ENCODE measurements at places on chromosomes 6 and 20.
A peak's percentile ranks its signal among the peaks of the same experiment; 100 is the strongest.

- DNase-seq: no peak
Observed at GRCh38 chr20:58577871-58578598, 62.8 kb upstream of the APCDD1L start.

- no peak for DNase-seq
Observed at GRCh38 chr6:63529498-63529897, 42.8 kb upstream of the LOC128125822 start.

DNA sequence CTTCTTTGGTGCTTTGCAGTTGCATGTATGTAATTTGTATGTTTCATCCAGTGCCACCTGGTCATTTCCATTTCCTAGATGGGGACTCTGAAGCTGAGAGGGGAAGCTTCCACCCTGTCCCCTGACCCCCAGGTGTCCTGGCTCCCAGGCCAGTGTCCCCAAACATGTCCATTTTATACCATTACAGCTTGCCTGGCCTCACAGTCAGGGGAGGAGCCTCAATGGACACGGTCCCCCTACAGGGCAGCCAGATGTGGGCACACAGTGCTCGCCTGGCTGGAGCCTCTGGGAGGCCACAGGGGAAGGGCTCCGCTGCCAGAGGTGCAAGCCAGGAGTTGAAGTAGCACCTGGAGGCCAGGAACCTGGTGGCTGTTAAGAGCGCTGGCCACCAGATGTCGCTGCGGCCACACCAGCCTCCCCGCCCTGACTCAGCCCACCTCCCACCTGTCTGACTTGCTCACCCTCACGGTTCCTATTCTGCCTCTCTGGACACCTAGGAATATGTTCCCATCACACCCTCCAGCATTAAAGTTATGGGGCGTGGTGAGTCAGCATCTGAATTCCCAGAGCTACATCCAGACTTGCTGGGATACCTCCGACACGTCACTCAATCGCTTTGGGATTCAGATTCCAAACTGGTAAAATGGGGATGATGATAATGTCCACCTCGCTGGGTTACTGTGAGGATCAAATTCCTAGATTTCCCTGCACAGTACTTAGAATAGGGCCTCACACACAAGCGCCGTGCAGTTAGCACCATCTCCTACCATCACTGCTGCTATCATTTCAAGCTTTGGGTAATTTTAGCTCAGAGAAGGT is 107.4 kb downstream of the SULF2 start:
- DNase-seq: no peak

GRCh38 chr6:37399795-37400490 is 33.1 kb upstream of the CMTR1 start:
- no peak for DNase-seq

GRCh38 chr20:31698803-31699718 is 23.6 kb downstream of the BCL2L1 start:
- DNase-seq: peak; percentile 53

GRCh38 chr6:79375635-79376337 is 141.3 kb upstream of the HMGN3 start:
- DNase-seq: no peak

DNA sequence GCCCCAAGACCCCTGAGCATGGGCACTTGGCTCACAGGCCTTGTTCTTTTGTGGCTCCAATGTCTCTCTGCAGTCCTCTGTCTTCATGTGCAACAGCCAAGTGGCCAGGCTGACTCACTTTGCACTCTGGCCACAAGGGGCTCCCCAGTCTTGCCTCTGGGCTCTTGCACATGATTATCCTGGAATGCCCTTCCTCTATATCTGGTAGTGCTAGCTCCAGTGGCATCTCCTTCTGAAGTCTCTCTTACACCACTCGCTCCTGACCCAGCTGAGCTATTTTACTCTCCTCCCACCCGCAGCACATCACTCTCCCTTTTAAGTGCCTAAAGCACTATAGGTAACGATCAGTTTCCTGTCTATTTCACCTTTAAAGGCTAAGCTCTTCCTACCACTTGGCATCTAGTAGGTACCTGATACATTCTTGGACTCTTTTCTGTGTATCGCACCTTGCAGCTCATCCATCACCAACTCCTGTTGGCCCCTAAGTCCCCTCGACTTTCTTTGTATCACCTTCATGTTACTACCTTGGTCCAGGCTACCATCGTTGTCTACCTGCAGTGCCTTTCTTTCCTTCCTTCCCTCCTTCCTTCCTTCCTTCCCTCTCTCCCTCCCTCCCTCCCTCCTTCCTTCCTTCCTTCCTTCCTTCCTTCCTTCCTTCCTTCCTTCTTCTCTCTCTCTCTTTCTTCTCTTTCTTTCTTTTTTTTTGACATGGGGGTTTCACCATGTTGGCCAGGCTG is 211.9 kb upstream of the RNF24 start:
- no peak for DNase-seq

DNA sequence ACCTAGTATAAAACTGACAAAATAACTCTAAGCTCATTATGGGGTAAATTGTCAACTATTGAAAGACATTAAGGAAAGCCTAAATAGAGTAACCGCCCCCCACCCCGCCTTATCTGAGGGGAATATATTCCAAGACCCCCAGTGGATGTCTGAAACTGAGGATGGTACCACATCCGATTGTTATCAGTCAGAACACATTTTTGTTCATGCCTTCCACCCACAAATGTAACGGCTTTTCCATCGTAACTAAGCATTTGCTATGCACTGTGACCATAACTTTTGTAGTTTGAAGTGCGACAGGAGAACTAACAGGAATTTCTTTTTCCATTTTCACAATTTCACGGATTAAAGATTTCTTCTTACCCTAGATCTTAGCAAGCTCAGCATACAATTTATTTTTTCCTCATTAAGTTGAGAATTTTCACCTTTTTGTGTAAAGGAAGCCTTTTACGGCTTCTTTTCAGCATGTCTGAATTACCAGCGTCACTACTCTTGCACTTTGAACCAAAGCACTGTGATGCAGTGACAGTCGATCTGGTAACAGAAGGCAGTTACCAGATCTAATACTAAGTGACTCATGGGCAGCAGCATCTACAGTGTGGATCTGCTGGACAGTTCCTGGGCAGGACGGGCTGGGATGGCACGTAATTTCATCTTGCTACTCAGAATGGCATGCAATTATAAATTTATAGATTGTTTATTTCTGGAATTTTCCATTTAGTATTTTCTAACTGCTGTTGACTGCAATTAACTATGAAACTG is 11.8 kb downstream of the CFAP61 start:
- no peak for DNase-seq

- no peak for DNase-seq
Observed at GRCh38 chr20:36820073-36820472, 46.5 kb upstream of the DSN1 start.

- no peak for DNase-seq
Observed at GRCh38 chr20:10075606-10076005, 40.8 kb downstream of the ANKEF1 start.

- no peak for DNase-seq
Observed at GRCh38 chr6:113809826-113810225, 47.3 kb upstream of the MARCKS start.

- DNase-seq: no peak
Observed at GRCh38 chr6:39018103-39018502, 30.5 kb upstream of the GLP1R start.

DNA sequence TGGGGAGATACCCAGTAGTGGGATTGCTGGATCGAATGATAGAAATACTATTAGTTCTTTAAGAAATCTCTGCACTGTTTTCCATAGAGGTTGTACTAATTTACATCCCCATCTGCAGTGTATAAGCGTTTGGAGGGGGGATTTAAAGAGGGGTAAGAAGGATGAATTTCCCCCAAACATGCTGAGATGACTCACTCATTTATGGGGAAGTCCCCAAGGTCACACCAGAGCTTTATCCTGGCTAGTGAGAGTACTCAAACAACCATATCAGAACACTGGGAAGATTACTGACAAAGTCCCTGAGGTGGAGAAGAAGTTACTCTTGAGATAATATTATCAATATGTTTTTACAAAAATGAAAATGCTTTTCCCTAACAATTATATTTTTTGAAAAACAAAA is 44.0 kb downstream of the ROS1 start:
- DNase-seq: no peak

GRCh38 chr20:44017905-44018258 is 103.2 kb downstream of the TOX2 start:
- no peak for DNase-seq

DNA sequence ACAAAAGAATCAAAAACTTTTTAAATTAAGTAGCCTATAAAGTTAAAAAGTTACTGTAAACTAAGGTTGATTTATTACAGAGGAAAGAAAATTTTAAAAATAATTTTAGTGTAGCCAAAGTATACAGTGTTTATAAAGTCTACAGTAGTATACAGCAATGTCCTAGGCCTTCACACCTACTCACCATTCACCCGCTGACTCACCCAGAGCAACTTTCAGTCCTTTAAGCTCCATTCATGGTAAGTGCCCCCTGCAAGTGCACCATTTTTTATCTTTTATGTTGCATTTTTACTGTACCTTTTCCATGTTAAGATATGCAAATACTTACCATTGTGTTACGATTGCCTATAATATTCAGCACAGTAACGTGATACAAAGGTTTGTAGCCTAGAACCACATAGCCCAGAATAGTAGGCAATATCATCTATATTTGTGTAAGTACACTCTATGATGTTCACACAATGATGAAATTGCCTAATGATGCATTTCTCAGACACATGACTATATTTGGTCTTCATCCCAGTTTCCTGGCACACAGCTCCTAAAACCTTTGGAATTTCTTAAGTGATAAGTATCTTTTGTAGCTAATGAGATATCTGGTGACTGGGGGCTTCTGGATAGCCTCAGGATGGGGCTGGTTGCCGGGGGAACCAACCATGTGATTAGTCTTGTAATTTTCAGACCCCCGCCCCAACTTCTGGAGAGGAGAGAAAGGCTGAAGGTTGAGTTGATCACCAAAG is 111.0 kb downstream of the MRPL14 start:
- DNase-seq: no peak

- DNase-seq: no peak
Observed at GRCh38 chr6:18785810-18786490, 398.8 kb downstream of the RNF144B start.

GRCh38 chr20:60036746-60037499 is 78.7 kb downstream of the CDH26 start:
- no peak for DNase-seq

DNA sequence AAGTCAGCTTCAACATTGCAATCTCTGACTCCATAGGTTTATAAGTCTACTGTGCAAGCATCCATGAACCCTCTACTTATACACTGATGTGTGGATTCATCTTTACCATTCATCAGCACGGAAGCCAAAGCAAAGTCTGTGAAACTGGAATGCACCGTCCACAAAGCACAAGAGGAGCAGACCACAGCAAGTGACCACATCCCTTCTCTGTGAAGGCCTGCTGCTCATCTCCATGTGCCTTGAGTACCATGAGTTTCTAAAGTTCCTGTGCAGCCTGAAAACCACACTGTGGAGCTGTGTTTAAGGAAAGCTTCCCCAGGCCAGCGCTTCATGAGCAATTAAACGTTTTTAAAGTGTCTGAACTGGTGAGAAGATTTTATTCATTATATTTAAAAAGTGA is 20.0 kb downstream of the GABRR1 start:
- no peak for DNase-seq

DNA sequence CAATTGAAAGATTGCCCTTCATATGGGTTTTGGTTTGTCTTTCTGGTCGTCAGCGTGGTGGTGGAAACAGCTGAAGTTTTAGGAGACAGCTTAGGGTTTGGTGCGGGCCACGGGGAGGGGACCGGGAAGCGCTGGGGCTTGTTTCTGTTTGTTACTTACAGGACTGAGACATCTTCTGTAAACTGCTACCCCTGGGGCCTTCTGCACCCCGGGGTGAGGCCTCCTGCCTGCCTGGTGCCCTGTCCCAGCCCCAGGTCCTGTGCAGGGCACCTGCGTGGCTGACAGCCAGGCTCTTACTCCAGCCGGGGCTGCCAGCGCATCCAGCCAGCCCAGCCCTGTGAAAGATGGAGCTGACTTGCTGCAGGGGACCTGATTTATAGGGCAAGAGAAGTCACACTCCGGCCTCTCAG is 22.8 kb downstream of the NPEPL1 start:
- DNase-seq: no peak

DNA sequence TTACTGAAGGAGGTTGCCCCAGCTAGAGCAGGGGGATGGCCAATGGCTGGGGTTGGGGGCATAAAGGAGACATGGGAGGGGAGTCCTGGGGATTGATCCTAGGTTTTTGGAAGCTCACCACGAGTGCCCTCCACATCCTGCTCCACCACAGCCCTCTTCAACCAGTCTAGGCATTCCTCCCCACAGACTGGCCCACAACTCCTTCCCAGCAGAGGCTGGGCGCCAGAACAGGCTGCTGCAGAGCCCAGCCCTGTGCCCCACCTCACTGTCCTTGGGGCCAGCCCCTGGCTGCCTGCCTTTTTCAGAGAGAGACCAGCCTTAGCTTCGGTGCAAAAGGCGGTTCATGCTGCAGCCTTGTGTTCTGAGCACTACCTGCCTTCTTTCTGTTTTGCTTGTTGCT is 16.4 kb downstream of the RPP40 start:
- DNase-seq: no peak

DNA sequence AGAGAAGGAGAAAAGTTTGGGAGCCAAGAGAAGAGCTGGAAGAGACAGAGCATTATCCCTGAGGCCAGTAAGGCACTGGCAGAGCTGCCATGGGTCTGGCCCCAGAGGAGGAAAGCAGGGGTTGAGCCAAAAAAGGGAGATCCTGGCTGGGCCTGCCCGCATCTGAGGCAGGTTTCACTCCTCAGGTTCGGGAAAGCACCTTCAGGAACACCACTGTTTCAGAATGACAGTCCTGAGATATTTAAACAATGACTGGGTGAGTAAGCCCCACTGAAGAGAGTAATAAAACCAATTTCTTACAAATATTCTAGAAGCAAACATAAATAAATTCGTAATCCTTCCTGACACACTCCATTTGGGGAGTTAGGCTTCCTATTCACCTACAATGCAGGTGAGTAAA is 152.2 kb downstream of the BACH2 start:
- DNase-seq: no peak

- DNase-seq: no peak
Observed at GRCh38 chr20:36836591-36837269, 39.2 kb upstream of the TLDC2 start.

GRCh38 chr6:57243954-57244353 is 21.8 kb upstream of the RAB23 start:
- no peak for DNase-seq

DNA sequence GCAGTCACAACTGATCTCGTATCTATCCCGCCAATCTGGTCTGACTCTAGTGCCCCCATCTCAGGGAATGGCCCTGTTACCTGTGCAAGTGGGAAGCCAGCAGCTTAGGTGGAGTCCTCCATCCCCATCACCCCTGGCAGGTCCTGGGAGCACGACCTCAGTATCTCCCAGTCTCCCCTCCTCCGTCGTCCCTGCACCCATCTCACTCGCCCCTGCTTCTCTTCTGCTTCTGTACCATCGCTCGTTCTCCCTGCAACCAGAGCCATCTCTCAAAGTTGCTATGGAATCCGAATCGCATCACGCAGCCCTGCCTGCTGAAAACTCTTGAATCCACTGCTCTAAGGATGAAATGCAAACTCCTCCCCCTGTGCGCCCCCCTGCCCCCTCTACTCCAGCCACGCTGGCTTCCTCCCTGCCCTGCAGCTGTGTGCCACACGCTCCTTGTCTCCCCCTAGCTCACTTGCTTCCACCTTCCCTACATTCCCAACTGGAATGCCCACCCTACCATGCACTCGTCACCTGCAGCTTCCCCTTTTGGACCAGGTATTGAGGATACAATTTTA is 64.0 kb upstream of the PTGIS start:
- DNase-seq: no peak

- DNase-seq: no peak
Observed at GRCh38 chr6:84019141-84019841, 14.3 kb upstream of the MRAP2 start.

Measured in substantia nigra (tissue), 51 donors.